ENCODE measurements at places on chromosomes 7 and 10. TPM values are rescaled to one million over a fixed set of nuclear protein-coding genes. Genes with fewer than 3 reads are reported as not detected.

DNA sequence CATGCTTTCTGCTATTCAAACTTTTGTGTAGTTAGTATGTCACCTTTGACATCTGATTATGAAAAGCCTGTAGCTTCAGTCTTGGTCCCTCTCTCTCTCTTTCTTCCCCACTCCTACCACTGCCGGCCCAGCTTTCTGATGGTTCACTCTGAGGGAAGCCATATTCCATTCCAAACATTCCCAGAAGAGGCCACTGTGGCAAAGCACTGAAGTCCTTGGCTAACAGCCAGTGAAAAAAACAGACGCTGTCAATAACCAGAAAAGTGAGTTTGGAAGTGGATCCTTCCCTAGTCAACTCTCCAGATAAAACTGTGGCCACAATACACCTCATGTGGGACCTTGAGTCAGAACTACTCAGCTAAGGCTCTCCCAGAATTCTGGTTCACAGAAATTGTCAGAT lies 950.7 kb upstream of the PHF14 start:
- DNase-seq, result peak; percentile 67

GRCh38 chr10:34191406-34191805 lies 623.7 kb downstream of the PARD3 start:
- no peak for DNase-seq

DNA sequence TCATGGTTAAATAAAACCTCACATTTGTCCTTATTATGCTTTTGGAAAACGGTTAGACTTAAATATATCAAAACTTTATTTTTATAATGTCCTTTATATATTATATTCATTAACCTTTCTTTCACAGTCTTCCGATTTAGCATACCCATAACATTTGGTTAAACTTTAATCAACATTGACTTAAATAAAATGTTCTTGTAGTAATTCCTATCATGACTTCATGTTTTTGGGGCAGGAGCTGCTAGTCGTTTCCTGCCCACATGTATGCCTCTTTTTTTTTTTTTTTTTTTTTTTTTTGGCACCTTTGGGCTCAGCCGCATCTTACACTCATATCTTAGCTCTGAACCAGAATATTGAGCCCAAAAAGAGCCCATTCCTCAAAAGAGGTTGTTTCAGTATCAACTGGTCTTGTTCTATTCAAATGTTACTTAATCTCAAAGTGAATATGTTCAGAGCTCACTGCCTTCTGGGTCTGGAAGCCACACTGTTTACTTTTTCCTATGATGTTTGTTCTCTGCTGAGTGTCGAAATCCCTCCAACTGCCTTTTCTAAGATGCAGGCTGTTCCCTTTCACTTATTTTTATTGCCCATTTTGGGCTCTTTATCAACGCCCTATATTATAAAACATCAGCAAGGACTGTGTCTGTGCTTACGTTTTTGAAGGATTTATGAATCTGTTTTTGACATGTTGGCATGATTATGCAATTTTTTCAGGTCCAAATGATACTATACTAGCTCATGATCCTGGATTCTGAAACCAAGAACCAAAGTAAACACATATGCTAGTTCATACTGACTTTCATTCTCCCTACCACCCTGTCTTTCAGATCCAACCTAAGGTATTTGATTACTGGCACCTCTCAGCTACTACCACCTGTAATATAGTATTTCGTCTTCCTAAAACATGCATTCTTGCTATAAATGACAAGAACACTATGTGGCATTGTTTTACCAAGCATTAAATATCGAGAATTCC lies 914.4 kb downstream of the PCDH15 start:
- peak; percentile 45 for DNase-seq

DNA sequence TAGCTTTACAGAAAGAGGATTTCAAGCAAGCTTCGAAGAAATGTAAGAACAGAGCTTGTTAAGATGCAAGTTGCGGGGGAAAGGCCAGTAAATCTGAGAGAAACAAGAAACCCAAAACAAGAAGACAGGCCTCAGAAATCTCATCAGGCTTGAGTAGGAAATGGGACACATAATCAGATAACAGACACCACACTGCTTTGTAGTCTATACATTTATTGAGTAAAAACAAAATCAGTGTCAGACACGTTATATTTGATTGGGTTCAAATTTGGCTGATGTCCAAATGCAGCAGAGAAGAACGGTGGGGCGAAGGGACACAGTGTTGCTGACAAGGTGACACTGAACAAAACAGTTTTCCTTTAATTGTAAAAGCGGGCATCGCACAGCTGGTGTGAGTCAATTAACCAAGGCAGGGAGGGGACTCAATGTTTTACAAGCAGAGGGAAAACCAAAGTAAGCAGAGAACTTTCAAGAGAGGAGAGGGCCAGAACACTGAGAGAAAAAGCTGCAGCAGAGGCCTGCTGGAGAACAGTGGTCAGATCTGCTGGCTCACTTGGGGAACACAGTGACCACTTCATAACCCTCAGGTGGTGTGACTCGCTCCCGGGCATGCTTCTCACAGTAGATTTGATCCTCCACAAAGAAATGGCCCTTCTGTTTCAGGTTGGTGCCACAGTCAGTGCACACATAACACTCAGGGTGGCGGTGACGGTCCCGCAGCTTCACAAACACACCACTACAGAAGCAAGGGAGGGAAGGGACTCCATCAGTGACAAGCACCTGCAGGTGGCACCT lies 43.5 kb downstream of the ACSM6 start:
- DNase-seq, result no peak

- DNase-seq, result no peak
Measured at GRCh38 chr10:44969854-44970253, 8.8 kb downstream of the DEPP1 start.

- no peak for DNase-seq
Measured at GRCh38 chr7:157652161-157652953, 315.6 kb downstream of the DNAJB6 start.

DNA sequence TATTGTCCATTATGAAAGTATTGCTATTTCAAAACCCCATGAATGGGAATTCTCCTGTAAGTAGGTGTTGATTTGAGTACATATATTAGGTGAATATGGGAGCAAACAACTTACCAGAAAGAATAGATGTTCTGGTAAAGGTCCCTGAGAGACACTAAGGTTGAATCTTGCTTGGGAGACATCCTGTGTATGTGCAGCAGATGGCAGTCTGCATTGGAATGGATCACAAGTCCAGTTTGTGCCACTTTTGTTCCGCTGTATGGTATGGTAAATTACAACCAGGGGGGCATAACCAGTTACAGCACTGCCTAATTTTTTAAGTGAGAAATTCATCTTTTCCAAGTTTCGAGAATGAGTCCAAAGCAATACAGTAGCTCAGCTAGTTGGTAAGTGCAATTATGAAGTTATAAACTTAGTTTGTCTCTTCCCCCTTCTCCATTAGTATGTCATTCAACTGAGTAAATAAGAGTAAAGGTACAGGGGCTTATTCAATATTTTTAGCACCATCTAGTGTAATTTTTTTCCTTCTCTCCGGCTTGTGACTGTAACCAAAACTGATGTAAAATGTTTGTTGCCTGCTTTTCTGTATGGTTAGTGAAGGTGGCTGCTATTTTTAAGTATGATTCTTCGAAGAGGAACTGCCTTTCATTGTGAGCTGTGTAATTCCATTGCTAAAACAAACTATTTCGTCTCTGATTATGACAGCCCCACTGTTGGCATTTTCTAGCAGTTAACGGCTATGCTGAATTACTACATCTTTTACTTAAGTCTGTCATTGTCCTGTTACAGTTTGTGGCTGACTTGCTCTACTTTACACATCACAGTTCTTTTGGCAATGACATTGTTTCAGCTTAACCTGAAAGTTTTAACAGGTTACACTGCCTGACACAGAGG lies 2.8 kb downstream of the MCU start:
- peak; percentile 47 for DNase-seq

GRCh38 chr10:29840516-29841276 lies 205.9 kb upstream of the SVIL start:
- DNase-seq, result no peak

DNA sequence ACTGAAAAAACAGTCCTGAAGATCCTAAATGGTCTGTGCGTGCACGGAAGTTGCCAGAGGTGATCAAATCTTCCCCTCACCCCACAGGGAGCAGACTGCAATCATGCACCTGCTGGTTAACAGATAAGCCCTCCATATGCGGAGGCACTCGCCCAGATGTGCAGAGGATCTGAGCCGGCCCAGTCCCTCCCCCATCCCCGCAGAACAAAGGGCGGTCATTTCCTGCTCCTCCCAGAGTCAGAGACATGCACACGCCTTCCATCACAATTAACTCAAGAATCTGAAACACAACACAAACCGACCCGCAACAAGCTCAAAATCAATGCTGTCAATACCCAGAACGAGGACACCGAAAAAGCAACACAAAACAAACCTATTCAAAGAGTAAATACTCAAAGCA lies 24.2 kb downstream of the CRTAC1 start:
- peak; percentile 17 for DNase-seq

DNA sequence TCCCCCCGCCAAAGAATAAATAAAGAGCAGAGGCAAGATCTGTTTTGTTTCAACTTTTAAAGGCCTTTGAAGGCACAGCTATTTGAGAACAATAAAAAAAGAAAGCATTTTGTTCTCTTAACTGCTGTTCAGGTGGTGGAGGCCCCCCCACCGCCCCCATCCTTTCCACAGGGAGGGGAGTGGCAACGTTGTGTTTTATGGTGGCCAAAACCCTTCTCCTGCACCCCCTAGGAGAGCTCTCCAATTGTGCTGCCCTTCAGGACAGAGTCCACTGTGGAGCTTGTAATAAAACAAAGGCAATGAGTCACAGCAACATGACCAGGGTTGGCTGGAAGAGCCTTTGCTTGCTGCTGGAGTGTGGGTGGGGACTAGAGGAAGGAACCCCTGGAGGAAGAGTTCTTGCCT lies 987.9 kb downstream of the KCNMA1 start:
- DNase-seq, result peak; percentile 78

- no peak for DNase-seq
Measured at GRCh38 chr7:111473449-111474198, 88.7 kb downstream of the IMMP2L start.

DNA sequence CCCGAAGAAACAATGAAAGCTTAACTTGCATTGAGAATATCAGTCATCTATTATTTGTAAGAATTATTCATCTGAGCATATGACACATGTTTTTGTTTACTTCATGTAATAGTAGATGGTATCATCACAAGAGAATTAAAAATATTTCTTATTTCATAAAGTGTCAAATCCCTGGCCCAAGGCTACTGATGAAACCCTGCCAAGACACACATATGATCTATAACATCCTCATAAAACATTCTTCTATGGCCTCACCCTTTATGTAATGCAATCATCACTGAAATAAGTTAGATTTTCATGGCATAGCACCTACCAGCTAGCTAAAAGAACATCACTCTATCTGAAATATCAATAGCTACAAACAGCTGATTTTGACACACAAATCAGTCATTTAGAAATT lies 385.6 kb upstream of the PHF14 start:
- DNase-seq, result no peak

DNA sequence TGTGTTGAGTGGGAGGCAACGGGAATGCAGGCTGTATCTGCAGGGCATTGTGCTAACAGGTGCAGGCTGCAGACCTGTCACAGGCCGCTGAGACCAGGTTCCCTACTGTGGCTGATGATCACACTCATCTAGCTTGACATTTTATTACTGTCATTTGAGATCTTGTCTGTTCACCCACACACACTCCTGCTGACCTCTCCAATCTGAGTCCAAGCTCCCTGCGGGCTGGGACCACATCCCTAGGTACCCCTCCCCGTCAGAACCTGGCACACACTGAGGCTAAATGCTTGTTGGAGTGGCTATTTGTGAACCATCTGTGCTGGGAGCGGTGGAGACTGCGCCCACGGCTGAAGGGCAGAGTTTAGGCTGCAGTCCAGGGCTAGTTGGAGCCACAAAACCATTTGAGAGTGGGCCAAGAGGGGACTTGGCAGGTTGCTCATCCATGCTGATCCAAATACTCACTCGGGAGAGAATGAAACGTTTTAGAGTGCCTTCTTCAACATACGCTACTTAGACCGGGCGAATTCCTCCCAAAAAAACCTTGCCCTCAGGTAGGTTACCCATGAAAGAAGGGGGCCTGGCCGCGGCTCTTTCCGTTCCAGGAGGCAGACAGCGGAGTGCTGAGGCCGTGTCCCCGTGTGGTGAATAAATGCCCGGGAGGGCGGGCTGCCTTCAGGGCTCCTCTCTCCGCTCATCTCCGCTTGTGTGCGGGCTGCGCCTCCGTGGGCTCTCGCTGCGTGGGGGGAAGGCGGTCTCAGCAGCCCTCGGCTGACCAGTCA lies 164.4 kb downstream of the RGS10 start:
- no peak for DNase-seq

- DNase-seq, result no peak
Measured at GRCh38 chr10:126511917-126512479, 123.7 kb upstream of the ADAM12 start.

DNA sequence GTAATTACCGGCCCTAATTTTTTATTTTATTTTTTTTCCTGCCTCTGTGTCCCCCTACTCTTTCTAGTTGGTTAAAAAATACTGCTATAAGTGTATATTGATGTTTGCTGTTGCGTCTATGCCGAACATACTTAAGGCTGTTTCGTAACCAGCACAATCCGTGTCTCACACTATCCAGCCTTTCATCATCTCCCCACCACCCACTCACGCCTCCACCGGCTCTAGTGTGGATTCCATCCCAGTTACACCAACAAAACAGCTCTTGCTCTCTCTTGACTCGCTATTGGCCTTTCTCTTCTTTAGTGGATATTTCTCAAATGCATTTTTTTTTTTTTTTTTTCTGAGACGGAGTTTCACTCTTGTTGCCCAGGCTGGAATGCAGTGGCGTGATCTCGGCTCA lies 70.1 kb upstream of the CAMK1D start:
- DNase-seq, result no peak

GRCh38 chr10:61464461-61465170 lies 11.4 kb upstream of the TMEM26 start:
- no peak for DNase-seq

GRCh38 chr10:48556713-48557112 lies 48.2 kb downstream of the ARHGAP22 start:
- no peak for DNase-seq

Gene SNX8
- total RNA-seq, result 24.7 TPM

Gene NODAL
- total RNA-seq, result not detected

Gene CDK14
- total RNA-seq, result 23.5 TPM

Gene ZNF212
- 4.6 TPM for total RNA-seq

Gene PRPS1L1
- not detected for total RNA-seq

Gene PKD2L1
- not detected for total RNA-seq

Gene OR13A1
- 0.37 TPM for total RNA-seq

Gene LMOD2
- total RNA-seq, result not detected

Gene CRYGN
- total RNA-seq, result not detected

Gene OPN1SW
- not detected for total RNA-seq

Gene SPDYE8
- total RNA-seq, result 0.07 TPM

Gene ATP6V0E2
- total RNA-seq, result 13.6 TPM

All from hepatocyte (in vitro differentiated cells).